Left lobe of liver (tissue), 2 donors: ENCODE measurements at places on chromosomes 7 and 10.
A peak's percentile ranks its signal among the peaks of the same experiment; 100 is the strongest.

DNA sequence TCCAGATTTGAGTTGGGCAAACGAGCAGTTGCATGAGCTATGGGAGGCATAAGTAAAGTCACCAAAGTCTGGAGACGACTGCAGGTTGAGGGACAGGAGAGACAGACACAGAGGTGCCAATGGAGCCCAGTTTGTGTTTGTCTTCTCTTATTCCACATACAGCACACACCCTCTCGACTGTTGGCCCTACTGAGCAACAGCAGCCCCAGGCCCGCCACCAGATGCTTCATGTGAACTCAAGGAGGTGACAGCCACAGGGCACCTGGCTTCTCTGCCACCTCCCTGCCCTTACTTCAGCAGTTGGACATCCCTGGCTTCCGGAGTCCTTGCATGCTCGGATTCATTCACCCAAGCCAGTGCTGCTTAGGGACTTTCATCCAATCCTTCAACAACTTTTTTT, 6.5 kb upstream of the ATOH7 start:
- no peak for DNase-seq

GRCh38 chr10:73819081-73819480, 7.7 kb upstream of the NDST2 start:
- DNase-seq = peak; percentile 44

GRCh38 chr7:30922596-30922995, 10.9 kb downstream of the AQP1 start:
- peak; percentile 33 for DNase-seq

GRCh38 chr10:100655326-100655759, 90.0 kb upstream of the PAX2 start:
- DNase-seq = no peak

DNA sequence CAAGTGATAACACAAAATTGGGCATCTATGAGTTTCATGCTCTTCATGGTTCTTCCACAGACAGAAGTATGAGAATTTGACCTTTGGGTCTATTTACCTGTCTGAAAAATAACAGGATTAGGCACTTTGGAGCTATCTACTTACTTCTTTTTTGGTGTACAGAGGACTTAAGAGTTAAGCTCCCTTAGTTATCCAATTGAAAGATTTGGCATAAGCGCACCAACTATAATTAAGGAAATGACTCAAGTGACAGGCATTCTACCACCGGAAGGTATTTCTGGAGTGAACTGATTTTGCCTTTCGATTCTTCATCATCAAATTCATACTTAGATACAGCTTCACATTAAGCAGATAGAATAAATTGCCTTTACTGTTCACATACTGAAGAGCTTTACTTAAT, 43.9 kb downstream of the IFIT5 start:
- DNase-seq = no peak

GRCh38 chr10:119237722-119238436, 30.5 kb downstream of the GRK5 start:
- DNase-seq = no peak

DNA sequence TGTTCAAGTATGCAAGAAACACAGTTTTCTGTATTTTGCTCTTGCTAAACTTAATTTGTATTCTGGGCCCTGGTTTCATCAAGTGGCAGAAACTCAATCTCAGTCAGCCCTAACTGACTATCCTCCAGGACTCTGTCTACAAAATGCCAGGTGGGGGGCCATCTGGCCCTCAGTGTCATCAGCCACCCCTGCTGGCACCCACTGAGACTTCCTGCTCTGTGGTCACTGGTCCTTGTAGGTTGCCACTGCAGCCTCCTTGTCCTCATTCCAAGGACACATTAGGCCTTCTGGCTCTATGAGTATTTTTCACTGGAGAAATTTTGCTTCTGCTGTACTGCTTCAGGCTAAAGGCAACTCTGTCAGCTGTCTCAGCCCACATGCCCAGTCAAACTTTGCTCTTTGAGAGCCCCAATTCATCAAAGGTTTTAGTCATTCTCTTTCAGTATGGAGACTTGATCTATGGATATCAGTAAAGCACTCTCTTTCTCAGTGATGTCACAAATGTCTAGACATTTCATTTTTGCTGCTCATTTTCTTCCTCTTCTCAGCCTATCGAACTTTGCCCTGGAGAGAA, 163.6 kb downstream of the KCND2 start:
- DNase-seq = no peak

- no peak for DNase-seq
Measured at GRCh38 chr10:30775779-30776591, 146.4 kb upstream of the LYZL2 start.

DNA sequence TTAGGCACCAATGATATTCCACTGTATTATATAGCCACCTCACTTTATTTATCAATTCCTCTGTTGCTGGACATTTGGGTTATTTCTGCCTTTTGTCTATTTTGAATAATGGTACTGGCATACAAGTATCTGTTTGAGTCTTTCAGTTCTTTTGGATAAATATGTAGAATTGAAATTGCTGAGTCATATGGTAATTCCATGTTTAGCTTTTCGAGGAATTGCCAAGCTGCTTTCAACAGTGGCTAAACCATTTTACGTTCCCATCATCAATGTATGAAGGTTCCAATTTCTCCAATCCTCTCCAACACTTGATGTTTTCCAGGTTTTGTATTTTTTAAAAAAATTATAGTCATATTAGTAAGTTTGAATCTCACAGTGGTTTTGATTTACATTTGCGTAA, 42.3 kb downstream of the JMJD1C start:
- no peak for DNase-seq

GRCh38 chr7:88835147-88835728, 39.7 kb upstream of the TEX47 start:
- no peak for DNase-seq

DNA sequence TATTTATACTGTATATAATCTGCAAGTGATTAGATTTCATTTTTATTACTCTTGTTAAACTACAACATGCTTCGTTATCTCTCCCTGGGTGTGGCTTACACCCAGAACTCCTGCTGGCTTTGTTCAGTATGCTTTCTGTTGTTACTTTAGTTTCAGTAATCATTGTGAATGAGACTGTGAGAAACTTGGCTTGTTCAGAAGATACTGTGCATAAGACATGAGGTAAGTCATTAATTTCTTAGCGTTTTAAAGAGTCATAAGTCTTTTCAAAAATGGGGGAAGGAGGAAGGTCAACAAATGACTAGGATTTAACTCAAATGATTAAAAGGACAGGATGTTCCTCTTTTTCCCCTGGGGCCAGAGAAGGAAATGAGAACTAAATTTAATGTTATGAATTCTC, 11.6 kb upstream of the ADD3 start:
- DNase-seq = no peak

DNA sequence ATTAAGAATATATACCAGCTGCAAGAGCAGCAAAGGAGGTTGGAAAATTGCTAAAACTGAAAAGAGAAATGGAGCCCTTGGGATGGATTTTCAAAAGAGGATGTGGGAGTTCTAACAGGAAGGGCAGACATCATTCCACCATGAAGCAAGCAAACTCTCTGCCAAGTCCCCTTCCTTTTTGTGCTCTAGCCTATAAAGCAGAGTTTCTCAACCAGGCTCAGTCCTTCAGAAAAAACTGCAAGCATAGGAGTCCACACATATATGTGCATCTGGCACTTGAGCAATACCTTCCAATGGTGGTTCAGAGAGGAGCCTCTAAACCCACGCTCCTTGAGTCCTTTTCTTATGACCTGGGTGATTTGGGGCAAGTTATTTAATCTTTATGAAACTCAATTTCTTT, 98.6 kb upstream of the MKX start:
- no peak for DNase-seq

DNA sequence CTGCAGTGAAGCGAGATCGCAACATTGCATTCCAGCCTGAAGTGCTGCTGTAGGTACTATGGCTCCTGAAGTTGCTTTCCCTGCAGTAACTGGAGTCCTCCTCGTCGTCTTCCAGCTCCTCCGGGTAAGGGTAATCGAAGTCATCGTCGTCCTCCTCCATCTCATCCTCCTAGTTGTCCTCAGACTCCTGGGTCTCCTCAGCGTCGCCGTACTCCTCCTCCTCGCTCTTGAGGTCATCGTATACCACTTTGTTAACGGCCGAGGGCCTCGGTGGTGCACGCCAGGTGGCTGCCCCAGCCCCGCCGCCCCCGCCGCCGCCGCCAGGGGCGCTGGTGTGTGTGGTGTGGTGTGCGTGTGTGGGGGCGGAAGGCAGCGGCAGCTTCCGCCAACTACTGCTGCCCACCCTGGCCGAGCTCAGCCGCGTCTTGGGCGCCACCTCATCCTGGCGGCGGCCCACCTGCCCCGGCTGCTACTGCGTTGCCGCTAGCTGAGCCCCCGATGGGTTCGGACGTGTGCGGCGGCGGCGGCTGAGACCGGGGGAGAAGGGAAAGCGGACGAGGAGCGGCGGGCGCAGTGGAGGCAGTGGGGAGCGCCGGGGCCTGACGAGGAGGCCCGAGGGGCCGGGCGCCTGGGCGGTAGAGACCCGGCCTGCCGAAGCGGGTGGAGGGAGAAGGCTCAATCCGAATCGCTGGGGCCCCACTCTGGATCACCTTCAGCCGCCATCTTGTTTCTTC, 11.8 kb upstream of the ACBD5 start:
- peak; percentile 79 for DNase-seq
